ENCODE measurements at places on chromosomes 5 and 9. TPM values are rescaled to one million over a fixed set of nuclear protein-coding genes. Genes with fewer than 3 reads are reported as not detected.

GSN gene
- 824 TPM for total RNA-seq

IFNA21 gene
- total RNA-seq, result not detected

NXNL2 gene
- 0.72 TPM for total RNA-seq

UGT3A2 gene
- total RNA-seq, result 0.21 TPM

CCNB1 gene
- 38.9 TPM for total RNA-seq

GARIN3 gene
- not detected for total RNA-seq

PCA3 gene
- 0.62 TPM for total RNA-seq

CLINT1 gene
- 97.7 TPM for total RNA-seq

FBXL7 gene
- total RNA-seq, result 12.8 TPM

PHF19 gene
- 39.1 TPM for total RNA-seq

CDKN2AIPNL gene
- 23.7 TPM for total RNA-seq

PCDHGB5 gene
- 11.3 TPM for total RNA-seq

HTR4 gene
- not detected for total RNA-seq

HBEGF gene
- 18.6 TPM for total RNA-seq

CNTNAP3 gene
- total RNA-seq, result 18.9 TPM

UBQLN1 gene
- 106 TPM for total RNA-seq

IRGM gene
- total RNA-seq, result not detected

MRPL22 gene
- total RNA-seq, result 20.8 TPM

STKLD1 gene
- total RNA-seq, result 0.41 TPM

PCDHB7 gene
- 3.3 TPM for total RNA-seq

NKD2 gene
- 7.3 TPM for total RNA-seq

F2RL2 gene
- total RNA-seq, result 9.8 TPM

THBS4 gene
- 789 TPM for total RNA-seq

CYLC2 gene
- total RNA-seq, result not detected

SETD9 gene
- total RNA-seq, result 4.8 TPM
